IgD-negative memory B cell (primary cell): ENCODE measurements at places on chromosomes 2 and 18. TPM values are rescaled to one million over a fixed set of nuclear protein-coding genes. Genes with fewer than 3 reads are reported as not detected.

SEMA4F gene
- polyA plus RNA-seq: 6.4 TPM

ANKRD39 gene
- polyA plus RNA-seq: 16.3 TPM

FAM117B gene
- 21.6 TPM for polyA plus RNA-seq

DCDC2C gene
- not detected for polyA plus RNA-seq

DSC2 gene
- not detected for polyA plus RNA-seq

TRABD2A gene
- 5.7 TPM for polyA plus RNA-seq

CFAP53 gene
- polyA plus RNA-seq: not detected

SLC9A2 gene
- not detected for polyA plus RNA-seq

AAK1 gene
- polyA plus RNA-seq: 6.0 TPM

HOXD8 gene
- not detected for polyA plus RNA-seq

C2orf66 gene
- not detected for polyA plus RNA-seq

RPRM gene
- not detected for polyA plus RNA-seq

KCTD1 gene
- polyA plus RNA-seq: 0.55 TPM

EPB41L3 gene
- polyA plus RNA-seq: 0.39 TPM

SERPINB10 gene
- polyA plus RNA-seq: not detected

SERPINB2 gene
- not detected for polyA plus RNA-seq

THOC1 gene
- 25.7 TPM for polyA plus RNA-seq

ALPI gene
- not detected for polyA plus RNA-seq

NR4A2 gene
- polyA plus RNA-seq: 22.7 TPM

ERBB4 gene
- not detected for polyA plus RNA-seq

UGT1A4 gene
- not detected for polyA plus RNA-seq

KCNJ13 gene
- polyA plus RNA-seq: 0.09 TPM

KCNF1 gene
- polyA plus RNA-seq: not detected

TBR1 gene
- polyA plus RNA-seq: not detected

SATB2 gene
- not detected for polyA plus RNA-seq

LRP2 gene
- not detected for polyA plus RNA-seq

ASXL2 gene
- 8.4 TPM for polyA plus RNA-seq

KLHL29 gene
- 0.11 TPM for polyA plus RNA-seq

MYL1 gene
- not detected for polyA plus RNA-seq

TRIM43 gene
- polyA plus RNA-seq: not detected

PDE11A gene
- not detected for polyA plus RNA-seq

MEP1B gene
- 0.35 TPM for polyA plus RNA-seq

HOXD4 gene
- not detected for polyA plus RNA-seq

TFPI gene
- polyA plus RNA-seq: 0.09 TPM

PLCL1 gene
- polyA plus RNA-seq: 0.23 TPM

TTN gene
- 9.4 TPM for polyA plus RNA-seq

EFEMP1 gene
- polyA plus RNA-seq: not detected

IGFBP5 gene
- polyA plus RNA-seq: not detected

THUMPD2 gene
- polyA plus RNA-seq: 9.8 TPM

VWC2L gene
- polyA plus RNA-seq: not detected

SERPINB11 gene
- not detected for polyA plus RNA-seq

HRH4 gene
- not detected for polyA plus RNA-seq

DSG3 gene
- 0.04 TPM for polyA plus RNA-seq

AQP12A gene
- not detected for polyA plus RNA-seq

CNGA3 gene
- polyA plus RNA-seq: not detected

TTC27 gene
- 16.0 TPM for polyA plus RNA-seq

LBH gene
- polyA plus RNA-seq: 163 TPM

HOXD10 gene
- not detected for polyA plus RNA-seq

ZNF385B gene
- not detected for polyA plus RNA-seq

DNAH7 gene
- polyA plus RNA-seq: 0.11 TPM

SPATA3 gene
- polyA plus RNA-seq: not detected

XIRP2 gene
- not detected for polyA plus RNA-seq

NYAP2 gene
- polyA plus RNA-seq: not detected

EHD3 gene
- 31.8 TPM for polyA plus RNA-seq

MAP2 gene
- polyA plus RNA-seq: 3.4 TPM

STON1 gene
- 0.06 TPM for polyA plus RNA-seq

C18orf32 gene
- polyA plus RNA-seq: 93.2 TPM
